Inflammatory macrophage treated with lipopolysaccharide for 4 hours (primary cell): ENCODE measurements at places on chromosomes 1 and 21.

DNA sequence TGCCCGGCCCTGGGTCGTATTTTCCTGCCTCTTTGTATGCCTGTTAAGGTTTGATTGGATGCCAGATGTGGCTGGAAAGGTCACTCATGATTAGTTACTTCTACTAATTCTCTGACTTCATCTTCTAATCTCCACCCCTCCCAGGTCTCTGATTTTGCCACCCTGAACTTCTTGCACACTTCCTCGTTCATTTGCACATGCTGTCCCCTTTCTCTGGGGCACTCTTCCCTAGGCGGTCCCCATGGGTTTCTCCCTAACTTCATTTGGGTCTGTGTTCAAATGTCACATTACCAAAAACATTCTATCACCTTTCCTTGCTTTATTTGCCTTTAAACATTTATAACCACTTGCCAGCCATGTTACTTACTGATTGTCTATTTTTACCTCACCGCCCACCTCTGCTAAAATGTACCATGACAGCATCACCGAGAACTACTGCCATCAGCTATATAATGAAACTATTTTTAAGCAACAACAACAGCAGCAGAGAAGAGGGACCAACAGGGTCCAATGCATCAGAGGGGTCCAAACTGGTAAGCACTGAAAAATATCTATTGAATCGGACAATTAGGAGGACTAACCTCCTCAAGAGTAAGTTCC lies 45.8 kb upstream of the FMOD start:
- no peak for DNase-seq

GRCh38 chr1:67051196-67051595 lies 2.8 kb downstream of the SLC35D1 start:
- no peak for DNase-seq

GRCh38 chr1:219278288-219278687 lies 104.6 kb downstream of the LYPLAL1 start:
- no peak for DNase-seq

DNA sequence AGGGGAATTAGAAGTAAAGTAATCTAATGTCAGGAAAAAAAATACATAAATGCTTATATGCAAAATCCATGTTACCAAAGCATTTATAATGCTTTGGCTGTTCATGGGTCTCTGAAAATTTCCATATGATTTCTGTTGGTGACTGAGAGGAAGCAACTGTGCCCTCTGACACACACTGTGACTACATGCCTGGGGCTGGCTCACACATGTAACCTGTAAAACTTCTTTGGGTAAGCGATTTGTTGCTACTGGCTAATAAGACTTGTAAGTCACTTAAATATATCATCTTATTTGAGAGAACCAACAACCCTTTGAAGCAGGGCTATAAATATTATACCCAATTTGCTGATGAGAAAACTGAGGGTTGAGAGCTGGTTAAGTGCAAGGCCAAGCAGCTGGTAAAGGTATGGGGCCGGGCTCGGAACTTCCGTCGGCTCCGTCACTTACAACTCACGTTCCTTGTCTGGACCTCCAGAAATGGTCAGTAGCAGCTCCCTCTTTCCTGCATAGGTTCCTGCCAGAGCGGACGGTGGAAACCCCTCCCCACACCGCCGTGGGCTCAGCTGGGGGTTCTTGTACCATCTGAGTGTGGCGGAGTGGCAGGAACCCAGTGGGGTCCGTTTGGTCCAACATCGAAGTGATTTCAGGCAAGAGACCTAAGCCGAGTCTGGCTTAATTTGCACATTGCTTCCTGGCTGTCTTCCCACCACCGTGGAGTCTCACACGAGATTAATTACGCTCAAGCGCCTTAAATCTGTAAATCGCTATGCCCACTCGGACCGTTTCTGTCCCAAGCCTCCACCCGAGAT lies 714 bp downstream of the DFFA start:
- no peak for DNase-seq

DNA sequence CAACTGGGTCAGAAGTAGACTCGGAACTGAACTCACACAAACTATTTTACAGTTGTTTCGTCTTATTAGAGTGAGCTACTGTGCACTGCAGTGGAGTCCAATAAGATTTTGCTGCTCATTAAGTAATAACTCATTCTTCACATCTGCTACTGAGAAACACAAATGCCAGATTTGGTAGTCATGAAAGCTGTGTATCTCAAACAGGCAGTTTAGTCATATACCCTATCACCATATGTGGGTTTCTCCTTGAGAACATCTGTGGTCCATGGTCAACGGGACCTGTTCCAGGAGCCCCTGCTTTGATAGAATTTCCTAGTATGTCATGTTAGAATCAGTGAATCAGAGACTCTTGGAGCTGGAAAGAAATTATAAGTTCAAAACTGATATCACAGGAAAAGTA lies 60.4 kb downstream of the ALG14 start:
- no peak for DNase-seq

- peak; percentile 99 for DNase-seq
Observed at GRCh38 chr1:24727501-24728216, 17.6 kb upstream of the CLIC4 start.

- DNase-seq, result peak; percentile 79
Observed at GRCh38 chr1:1122078-1122811, 6.4 kb upstream of the C1orf159 start.

DNA sequence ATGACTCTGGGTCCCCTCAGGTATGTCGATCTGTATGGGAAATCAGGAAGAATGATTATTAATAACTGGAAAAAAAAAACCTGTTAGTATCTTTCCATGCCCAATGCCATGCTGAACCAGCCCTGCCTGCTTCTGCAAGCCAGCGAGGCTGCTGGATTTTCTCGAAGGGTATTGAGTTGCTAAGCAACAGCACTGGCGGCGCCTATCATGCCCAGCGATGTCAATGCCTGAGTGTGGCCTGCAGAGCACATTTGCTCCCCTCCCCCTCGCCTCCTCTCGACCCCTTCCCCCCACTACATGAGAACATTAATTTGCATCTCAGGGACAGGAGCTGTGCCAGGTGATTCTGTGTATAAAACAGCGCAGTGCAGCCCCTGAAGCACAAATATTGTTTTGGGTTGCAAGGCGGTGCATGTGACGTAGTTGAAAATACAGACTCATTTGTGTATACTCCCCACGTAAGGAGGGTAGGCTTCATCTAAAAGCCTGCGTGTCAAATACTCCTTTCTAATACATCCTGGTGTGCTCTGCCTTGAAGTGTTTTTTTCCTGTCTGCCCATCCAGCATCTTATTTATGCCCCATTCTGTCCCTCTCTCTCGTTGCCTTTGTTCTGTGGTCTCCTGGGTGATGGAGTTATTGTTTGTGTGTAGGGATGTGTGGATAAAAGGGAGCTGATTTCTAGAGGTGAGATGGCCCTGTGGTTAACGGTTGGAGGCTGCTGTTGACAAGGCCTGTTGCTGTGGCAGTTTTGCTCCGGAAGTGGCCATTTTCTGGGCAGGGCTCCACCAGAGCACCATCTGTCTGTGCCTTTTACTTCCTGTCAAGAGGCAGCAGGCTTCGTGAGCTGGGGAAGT lies 32.7 kb upstream of the ATP5PO start:
- peak; percentile 45 for DNase-seq
